ENCODE measurements at places on chromosomes 11 and 22. TPM values are rescaled to one million over a fixed set of nuclear protein-coding genes. Genes with fewer than 3 reads are reported as not detected.

- DNase-seq: no peak
Measured at GRCh38 chr11:15379483-15379882, 264.8 kb downstream of the INSC start.

The HOATZ gene
- total RNA-seq: not detected

The TRIM29 gene
- total RNA-seq: 0.47 TPM

- DNase-seq: no peak
Measured at GRCh38 chr11:69923641-69924307, 104.6 kb upstream of the FGF3 start.

DNA sequence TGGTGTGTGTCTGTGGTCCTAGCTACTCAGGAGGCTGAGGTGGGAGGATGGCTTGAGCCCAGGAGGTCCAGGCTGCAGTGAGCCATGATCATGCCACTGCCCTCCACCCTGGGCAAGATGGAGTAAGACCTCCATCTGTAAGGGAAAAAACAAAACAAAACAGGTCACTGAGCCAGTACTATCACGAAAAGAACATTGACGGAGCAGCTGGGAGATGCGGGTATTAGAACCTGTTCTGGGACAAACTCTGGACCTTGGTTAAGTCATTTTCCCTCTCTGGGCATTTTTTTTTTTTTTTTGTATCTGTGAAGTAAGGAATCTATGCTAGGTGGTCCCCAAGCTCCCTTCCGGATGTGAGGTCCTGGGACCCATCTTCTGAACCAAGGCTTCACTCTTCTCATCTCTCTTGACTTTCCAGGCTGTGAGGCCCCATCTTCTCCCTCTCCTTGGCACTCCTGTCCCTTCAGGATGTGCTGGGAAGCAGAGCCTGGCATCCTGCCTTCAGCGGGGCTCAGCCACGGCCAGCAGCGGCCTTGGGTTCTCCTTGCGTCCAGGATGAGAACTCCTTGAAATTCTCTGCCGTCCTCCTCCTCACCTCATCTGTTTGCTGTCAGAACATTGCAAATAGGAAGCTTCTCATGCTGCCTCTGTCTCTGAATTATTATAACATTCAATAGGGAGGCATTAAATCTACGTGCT is 130.8 kb downstream of the GRIK4 start:
- no peak for DNase-seq

The PLXNB2 gene
- total RNA-seq: 46.0 TPM

The ADM gene
- 14.7 TPM for total RNA-seq

The PANX2 gene
- total RNA-seq: 3.1 TPM

The TRIM48 gene
- not detected for total RNA-seq

DNA sequence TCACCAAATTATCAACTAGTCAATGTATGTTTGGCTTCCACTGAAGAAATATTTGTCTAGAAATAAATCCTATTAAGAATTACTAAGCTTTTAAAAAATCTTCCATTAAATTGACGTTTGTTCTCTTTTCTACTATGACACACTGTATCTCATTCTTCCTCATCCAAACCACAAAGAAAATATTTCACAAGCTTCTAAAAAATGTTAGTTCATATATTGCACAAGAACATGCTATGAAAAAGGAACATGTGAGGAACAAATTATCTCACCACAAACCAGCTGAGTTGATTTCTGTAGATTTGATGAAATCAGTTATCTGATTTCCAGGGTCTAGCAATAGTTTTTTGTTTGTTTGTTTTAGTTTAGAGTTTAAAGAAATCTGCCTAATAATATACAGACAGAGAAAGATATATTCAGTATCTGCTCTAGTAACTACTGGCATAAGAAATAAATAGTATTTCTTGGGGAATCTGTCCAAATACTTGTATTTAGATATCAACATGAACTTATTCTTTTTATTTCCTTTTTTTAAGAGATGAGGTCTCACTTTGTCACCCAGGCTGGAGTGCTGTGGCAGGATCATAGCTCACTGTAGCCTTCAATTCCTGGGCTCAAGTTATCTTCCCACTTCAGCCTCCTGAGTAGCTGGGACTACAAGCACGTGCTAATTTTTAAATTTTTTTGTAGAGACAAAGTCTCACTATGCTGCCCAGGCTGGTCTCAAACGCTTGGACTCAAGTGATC is 161.7 kb downstream of the ATG16L2 start:
- DNase-seq: no peak

DNA sequence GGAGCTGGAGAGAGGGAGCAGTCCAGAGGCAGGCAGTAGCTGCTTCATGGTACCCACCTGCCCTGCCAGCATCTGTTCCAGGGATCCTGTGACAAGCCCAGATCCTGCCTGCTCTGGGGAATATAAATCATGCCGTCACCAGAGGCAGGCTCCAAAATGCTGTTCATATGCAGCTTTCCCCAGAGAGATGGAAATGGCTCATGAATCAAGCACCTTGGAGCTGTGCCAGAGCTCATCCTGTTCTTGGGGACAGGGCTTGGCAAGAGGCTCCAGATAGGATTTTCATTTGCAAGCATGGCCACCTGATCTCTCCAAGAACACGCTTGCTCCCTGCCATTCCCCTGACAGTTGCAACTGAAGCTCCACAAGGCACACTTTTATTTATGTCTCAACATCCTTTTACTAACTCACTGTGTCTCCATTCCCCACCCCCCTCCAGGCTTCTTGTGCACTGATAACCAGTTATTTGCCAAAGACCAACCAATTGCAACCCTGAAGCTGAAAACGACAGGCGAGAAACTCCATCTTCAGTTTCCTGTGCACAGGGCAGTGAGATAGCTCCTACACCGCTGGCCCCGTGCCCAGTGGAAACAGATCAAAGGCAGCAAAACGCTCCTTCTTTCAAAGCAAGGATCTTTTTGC is 115.8 kb upstream of the PITPNB start:
- DNase-seq: peak; percentile 81

DNA sequence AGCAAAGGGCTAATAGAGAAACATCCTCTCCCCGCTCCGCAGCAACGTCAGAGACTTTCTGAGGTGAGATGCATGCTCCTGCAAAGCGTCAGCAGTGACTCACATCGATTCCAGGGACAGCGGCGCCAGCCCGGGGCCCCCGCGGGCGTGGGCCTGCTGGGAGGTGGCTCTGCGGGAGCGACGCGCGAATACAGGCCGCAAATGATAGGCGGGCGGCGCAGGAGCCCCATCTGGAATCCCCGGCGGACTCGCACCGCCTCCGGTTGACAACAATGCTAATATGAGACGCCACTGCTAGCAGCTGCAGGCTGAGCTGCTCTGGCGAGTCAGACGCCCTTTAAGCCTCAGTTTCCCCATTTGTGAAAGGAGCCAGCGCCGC is 557 bp downstream of the RANGAP1 start:
- DNase-seq: peak; percentile 53

DNA sequence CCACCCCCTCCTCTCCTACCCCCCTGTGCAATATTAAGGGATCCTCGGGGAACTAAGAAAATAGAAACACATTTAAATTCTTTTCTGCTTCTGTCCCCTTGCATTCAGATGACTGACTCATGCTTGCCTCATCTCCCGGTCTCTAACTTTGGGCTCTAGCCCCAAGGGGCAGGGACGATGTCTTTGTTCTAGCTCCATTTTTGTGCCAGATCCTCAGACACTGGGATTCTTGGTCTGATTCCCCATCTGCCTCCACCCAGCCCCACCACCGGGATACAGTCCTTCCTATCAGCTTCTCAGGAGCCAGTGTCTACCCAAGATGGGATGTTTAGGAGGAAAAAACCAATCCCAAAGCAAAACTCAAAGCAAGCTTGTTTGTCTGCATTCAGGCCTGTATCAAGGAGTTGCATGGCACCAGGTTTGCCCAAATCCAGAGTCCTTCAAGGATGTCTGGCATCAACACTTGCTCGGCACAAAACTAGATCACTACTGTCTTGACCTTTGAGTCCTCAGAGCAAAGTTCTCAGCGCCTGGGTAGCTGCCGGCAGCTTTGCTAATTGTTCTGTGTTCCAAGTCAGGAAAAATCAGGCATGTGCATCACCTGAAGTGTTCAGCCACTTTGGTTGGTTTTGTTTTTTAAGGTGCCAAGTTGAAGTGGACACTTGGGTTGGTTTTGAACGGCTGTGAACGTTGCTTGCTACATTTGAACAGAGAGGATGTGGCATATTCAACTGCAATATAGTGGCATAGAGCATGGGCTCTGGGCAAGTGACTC is 212.8 kb downstream of the DSCAML1 start:
- DNase-seq: no peak

The ARVCF gene
- 47.3 TPM for total RNA-seq

DNA sequence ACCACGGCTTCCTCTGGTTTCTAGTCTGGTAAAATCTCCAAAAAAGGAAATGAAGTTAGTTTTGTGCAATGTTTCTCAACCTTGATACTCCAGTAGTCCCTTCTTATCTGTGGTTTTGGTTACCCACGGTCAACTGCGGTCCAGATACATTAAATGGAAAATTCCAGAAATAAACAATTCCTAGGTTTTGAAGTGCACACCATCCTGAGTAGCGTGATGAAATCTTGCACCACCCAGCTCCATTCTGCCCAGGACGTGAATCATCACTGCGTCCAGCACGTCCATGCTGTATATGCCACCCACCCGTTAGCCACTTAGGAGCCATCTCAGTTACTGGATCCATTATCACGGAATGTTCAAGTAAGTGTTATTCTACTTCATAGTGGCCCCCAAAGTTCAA is 117.0 kb downstream of the FBXO7 start:
- DNase-seq: no peak

GRCh38 chr22:27397954-27398342 is 403.6 kb downstream of the MN1 start:
- DNase-seq: no peak

The MUC6 gene
- total RNA-seq: not detected

DNA sequence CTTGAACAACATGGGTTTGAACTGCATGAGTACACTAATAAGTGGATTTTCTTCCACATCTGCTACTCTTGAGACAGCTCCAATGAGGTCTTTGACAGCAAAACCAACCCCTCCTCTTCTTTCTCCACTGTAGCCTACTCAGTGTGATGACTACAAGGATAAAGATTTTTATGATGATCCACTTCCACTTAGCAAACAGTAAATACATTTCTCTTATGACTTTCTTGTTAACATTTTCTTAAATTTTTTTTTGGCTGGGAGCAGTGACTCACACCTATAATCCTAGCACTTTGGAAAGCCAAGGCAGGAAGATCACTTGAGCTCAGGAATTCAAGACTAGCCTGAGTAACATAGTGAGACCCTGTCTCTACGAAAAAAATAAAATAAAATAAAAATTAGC is 9.9 kb upstream of the EIF4G2 start:
- no peak for DNase-seq

DNA sequence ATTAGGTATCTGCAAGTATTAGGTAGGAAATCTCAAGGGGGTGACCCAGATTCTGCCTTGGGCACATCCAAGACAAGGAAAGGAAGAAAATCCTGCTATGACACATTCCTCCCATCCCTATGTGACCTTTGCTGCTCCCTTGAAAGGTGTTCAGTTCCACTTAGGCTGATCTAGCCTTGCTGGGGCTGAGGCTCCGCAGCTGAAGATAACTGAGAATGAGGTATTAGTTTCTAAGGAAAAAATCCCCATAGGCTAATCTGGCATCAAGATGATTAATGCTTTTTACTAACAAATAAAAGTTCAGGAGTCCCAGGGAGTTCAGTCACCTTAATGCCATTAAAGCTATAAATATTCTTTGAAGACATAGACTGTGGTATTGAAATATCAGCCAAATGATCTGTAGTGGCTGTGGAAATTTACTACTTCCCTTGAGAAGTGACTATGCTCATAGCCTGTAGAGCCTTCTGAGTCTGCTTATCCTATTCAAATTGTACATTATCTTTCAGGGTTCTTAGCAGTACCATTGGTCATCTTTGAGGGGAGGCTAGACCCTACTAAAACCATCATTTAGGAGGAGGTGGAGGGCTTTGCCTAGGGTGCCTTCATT is 239.9 kb upstream of the RAG2 start:
- no peak for DNase-seq

DNA sequence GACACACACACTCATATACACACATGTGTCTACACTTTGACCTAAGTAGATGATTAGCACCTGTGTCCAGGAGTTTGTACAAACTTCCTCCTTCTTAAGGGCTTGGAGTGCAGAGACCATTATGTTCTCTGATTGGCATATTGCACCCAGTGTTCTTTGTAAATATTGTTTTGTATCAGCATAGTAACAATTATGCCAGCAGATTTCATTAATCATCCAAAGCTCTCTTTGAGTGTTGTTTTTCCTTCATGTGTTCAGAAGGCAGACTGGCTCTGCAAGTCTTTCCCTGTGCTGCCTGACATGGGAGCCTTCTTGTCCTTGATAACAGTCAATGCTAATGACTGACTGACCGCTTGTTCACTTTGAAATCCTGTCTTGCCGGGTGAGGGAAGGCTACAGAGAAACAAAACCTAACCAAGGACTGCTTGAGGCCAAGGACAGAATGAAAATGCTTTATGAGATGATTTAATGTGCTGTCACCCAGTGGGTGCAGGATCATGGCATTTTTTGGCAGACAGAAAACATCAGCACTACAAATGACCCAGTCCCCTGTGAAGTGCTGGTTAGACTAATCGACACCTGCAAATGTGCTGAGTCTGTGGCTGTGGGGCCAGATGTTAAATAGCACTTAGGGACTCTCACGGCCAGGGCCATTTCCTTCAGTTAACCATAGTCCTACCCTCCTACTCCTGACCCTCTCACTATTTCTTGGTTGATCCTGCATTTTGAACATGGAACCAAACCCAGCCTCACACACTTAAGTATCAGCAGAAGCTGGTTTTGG is 6.6 kb upstream of the BARX2 start:
- DNase-seq: no peak

The TIMM8B gene
- total RNA-seq: 57.4 TPM

All from occipital lobe (tissue), 3 donors.